Cortex of kidney (tissue), 1 donor: ENCODE measurements at places on chromosomes 13 and 19.

DNA sequence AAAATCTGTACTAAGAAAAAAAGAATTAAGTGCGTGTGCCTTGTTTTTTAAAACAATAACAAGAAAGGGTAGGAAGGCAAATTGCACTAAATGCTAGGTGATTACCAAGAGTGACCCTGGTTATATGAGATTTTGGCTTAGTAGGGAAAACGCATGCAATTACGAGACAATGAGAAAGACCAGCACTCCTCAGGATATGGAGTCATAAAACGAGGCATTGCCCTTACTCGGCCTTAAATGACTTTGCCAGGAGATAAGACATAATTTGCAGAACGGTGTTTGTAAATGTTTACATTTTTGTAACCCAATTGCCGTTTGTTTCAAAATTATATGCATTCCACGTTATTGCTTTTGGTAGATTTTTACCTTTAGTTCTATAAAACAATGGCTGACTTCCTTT, 179.8 kb downstream of the RBM26 start:
- DNase-seq: no peak

DNA sequence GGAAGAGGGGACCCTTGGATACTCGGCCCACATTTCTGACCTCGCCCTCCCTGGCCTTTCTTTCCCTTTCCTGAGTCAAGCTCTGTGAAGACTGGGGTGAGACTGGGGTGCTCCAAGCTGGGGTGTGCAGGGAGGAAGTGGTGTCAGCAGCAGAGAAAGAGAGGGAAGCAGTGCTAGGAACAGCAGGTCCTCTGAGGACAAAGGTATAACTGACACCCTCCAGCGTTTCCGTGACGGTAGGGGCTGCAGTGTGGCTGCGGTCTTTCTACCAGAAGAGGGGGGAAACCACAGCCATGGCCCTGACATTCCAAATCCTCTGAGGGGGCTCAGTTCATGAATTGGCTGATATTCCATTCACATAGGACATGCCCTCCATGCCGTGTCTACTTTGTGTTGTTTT, 1.1 kb downstream of the KIR3DL2 start:
- DNase-seq: no peak

DNA sequence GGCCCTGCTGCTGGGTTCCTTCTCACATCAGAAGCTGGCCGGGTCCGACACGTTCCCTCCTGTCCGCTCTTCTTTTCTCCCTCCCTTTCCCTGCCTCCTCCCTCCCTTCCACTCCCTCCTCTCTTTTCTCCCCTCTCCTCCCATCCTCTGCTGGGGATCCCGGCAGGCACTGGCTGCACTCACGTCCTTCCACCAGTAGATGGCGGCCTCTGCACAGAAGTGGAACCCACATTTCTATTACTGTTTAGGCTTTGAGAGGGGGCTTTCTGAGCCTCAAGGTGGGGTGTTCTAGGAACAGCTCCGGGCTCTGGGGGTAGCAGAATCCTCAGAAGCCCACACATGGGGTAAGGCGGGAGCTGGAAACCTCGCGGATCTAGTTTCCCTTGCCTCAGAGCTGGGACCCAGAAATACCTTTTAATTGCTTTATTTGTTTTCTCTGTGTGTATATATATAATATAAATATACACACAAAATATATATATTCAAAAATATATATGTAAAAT, 294.2 kb downstream of the ZNF536 start:
- no peak for DNase-seq

- no peak for DNase-seq
These were observed 38.4 kb upstream of the RAP2A start for GRCh38 chr13:97395447-97396136.

GRCh38 chr13:97499181-97499580, 65.2 kb downstream of the RAP2A start:
- DNase-seq: no peak

- no peak for DNase-seq
These were observed 9.7 kb downstream of the FBXL12 start for GRCh38 chr19:9808855-9809824.

DNA sequence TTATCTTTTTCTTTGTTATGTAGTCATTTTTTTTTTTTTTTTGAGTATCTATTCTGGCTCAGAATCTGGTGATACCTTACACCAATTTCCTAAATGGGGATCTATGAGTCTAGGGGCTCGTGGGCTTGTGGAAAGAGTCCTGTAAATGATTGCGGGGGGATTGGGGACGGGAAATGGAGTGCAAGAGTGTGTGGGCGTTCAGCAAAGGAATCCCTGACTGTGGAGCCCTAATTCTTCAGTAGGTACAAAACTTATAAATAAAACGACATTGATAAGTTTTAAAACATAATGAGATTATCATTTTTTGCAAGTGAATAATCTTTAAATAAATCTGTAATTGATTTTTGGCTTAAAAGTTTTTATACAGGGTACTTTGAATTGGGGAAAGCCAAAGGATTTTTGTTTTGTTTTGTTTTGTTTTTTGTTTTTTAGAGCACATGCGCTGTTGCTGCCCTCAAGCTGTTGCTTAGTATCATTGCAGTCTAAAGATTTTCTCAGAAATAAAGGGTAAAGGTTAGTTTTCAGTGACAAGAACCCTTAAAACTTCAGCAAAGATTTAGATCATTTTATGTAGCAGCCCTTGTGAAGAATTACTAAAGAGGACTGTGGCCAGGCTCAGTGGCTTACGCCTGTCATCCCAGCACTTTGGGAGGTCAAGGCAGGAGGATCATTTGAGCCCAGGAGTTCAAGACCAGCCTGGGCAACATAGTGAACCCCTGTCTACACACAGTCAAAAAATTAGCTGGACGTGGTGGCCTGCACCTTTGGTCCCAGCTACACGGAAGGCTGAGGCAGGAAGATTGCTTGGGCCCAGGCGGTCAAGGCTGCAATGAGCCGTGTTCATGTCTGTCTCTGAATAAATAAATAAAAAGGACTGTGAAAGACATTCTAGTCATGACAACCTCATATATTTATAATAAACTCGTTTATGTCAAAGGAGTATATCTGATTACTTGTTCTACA, 1.7 kb downstream of the ERCC5 start:
- DNase-seq: no peak

GRCh38 chr13:75963302-75963701, 327.2 kb downstream of the LMO7 start:
- DNase-seq: no peak

DNA sequence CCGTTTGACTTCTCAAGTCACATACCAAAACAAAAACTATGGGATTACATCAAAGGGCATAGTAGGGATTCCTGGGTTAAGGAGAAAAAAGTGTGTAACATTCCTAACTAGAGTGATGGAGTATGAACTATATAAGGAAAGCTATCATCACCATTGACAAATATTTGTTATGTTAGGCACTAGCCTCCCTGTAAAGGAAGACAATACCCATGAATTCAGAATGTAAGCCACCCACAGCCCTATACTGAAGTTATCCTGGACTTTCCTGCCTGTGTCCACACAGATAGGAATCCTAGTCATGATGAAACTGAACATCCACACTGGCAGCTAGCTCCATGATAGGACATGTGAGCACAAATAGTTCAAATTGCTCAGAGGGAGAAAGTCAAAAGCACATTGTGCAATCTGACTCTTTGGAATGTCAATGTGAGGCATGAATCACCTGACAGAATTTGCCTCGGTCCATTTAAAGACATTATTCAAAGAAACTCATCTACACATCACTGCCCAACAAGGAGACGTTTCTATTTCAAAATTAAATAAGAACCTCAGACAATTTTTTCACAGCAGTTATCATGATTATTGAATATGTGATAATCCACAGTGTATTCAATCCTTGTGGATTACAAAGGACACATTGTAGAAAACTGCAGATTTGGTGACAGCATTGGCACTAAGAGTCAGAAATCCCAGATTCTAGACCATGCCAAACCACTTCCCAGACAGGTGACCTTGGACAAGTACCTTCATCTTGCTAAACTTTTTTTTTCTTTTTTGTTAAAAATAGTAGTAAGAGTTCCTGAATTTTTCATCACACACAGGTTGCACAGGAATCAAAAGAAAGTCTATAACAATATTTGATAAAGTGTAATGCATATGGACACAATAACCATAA, 529.3 kb downstream of the IRS2 start:
- no peak for DNase-seq

GRCh38 chr19:37329686-37330085, 41.2 kb upstream of the ZNF527 start:
- DNase-seq: no peak

DNA sequence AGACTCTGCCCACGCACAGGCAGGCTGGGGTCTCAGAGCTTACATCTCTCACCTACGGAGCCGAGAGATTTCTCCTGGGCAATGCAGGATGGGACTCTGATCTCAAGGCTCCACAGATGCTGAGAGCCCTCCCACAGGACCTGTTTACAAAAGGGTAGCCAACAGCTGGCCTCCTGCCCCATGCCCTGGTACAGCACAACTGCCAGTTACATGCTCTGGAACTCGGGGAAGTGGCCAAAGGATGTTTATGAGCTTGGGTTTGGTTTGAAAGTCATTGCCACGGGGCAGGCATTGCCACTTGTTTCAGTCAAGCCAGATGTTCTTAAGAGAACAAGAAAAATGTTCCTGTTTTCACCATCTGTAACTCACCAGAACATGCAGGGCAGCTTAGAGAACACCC, 3.5 kb downstream of the DHRS12 start:
- no peak for DNase-seq

DNA sequence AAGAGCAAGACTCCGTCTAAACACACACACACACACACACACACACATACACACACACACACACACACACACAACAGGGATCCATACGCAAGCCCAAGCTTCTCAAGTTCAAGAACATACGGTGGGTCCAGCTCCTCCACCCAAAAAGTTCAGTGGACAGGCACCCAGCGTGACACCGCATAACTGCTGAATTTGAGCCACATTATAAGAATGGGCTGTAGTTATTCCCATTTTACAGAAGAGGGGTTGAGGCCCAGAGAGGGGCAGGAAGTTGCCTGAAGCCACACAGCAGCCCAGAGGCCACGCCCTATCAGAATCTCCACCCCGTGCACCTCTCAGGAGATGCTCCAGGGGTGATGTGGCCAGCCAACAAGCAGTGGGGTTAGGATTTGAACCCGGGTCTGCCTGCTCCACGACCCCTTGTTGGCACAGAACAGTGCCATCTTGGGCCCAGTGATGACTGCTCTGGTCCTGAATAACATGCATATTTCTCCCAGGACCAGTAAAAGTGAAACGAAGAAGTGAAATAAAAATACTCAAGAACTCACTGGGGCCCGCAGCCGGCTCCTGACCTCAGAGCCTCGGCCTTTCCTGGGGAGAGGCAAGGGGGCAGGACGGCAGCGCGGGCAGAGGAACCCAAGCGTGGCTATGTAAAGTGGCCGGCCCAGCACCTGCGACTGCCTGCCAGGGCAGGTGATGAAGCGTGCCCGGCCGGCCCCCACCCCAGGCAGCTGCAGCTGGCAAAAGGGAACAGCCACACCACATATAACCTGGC, 61.9 kb downstream of the AP1M1 start:
- no peak for DNase-seq

GRCh38 chr13:48412881-48413351, at the start of gene LPAR6:
LPAR6 (minus strand) TSS chr13:48413113; CDS start chr13:48412423, 690 bp downstream.
- DNase-seq: no peak

GRCh38 chr13:45775401-45775963, 73.4 kb downstream of the CBY2 start:
- DNase-seq: no peak

- DNase-seq: no peak
These were observed 361.8 kb downstream of the KCNRG start for GRCh38 chr13:50376895-50377575.

DNA sequence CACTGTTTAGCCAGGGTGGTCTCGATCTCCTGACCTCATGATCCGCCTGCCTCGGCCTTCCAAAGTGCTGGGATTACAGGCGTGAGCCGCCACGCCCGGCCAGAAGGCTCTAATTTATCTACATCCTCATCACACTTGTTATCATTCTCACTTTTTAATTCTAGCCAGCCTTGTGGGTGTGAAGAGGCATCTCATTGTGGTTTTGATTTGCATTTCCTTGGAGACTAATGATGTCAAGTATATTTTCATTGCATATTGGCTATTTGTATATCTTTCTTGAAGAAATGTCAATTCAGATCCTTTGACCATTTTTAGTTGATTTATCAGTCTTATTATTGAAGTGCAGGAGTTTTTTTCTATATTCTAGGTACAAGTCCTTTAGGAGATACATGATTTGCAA, 27.7 kb upstream of the HIF3A start:
- no peak for DNase-seq

DNA sequence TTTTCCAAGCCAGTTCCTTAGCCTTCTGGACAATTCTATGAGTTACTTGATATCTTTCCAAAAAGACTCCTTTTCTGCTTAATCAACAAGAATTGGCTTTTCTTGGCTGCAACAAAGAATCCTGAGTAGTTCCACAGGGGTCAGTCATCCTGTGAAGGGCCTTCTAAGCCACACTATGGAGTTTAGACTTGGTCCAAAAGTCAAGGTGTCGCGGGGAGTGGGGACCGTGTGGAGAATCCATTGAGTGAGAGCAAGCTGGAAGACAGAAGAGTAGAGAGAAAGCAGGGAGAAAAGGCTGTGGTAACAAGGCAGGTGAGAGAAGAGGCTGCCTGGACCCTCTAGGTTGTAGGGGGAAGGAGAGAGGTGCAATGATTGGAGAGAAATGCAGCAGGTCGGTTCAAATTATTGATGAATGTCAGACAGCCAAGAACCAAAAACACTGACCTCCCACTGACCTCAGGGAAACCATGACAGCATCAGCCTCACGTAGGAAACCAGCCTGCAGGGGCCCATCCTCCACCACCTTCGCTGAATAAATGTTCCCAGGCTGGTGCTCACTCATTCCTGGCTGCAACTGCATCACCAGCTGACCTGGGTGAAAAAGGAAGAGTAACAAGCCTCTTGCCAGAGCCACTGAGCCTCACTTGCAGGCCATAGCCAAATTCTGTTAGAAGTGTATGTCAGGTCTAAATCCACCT, 7.1 kb upstream of the IFT88 start:
- no peak for DNase-seq

- no peak for DNase-seq
These were observed 2.6 kb upstream of the PSG11 start for GRCh38 chr19:43028866-43029265.

- no peak for DNase-seq
These were observed 17.1 kb downstream of the NAA16 start for GRCh38 chr13:41327994-41328790.

DNA sequence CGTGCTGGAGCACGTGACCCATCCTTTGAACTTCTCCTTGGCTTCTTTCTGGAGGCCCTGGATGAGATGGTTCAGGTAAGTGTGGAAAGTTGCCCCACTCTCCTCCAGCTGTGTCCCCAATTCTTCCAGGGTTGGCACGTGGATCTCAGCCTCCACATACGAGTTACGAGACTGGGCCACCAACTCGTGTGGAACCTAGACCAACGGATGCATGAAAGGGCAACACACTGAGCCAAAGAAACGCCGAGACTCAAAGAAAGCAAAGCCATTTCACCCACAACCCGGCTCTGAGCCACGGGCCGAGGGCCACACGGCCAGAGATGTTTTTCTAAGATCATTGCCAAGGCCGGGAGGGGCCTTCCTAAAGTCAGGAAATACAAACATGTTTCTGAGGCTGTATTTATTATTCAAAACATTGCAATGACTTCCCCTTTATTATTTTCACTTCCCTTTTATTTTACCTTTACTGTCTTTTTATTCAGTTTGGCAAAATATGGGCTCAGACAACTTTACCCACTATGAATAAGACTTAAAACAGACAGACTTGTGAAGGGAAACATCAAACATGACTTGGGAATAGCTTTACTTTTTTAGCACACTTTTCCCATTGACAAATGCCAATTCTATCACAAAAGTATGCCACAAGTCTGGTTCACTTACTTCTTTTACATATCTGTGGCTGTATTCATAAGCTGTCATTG, 94.6 kb downstream of the KL start:
- DNase-seq: no peak

GRCh38 chr13:99797691-99798090, 173.9 kb downstream of the ZIC5 start:
- DNase-seq: no peak
